ENCODE measurements at places on chromosomes 3 and 15.
A peak's percentile ranks its signal among the peaks of the same experiment; 100 is the strongest.

- no peak for DNase-seq
Observed at GRCh38 chr15:81335631-81336030, 11.7 kb upstream of the STARD5 start.

- no peak for DNase-seq
Observed at GRCh38 chr15:37019479-37020433, 80.6 kb downstream of the MEIS2 start.

GRCh38 chr3:132690040-132690439 is 29.9 kb downstream of the UBA5 start:
- no peak for DNase-seq

DNA sequence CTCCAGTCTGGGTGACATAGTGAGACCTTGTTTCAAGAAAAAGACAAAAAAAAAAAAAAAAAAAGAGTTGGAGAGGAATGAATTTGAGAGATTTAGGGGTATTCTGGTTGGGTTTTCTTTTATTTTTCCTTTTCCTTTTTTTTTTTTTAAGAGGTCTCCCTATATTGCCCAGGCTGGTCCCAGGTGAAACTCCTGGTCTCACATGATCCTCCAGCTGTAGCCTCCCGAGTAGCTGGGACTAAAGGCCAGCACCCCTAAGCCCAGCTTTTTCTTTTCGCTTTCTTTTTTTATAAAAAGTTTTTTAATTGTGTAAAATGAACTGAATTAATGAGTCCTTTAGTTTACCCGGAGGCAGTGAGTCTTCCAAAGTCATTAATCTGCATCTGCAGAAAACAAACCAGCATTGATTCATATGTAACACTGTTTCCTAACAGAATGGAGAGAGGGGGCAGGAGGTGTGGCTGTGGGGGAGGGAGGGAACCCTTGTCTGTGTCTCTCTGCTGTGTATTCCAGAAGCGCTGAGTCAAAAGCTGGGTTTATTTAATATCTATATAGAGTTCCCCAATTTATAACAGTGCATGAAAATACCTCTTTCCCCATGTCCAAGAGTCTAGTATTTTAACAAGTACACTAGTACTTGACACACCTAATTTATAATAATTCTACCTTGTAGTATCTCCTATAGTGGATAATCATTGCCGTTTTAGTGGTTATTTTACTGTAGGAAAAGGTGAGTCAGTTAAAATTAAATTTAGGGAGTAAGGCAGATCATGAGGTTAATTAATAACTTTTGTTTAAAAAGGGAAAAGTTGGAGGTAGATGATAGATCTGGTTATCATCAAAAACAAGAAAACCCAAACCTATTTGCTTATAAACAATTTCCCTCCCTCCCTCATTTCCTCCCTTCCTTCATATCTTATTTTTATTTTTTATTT is 2.6 kb upstream of the DPPA4 start:
- DNase-seq, result no peak

GRCh38 chr3:123546133-123546755 is 38.6 kb downstream of the HACD2 start:
- no peak for DNase-seq

DNA sequence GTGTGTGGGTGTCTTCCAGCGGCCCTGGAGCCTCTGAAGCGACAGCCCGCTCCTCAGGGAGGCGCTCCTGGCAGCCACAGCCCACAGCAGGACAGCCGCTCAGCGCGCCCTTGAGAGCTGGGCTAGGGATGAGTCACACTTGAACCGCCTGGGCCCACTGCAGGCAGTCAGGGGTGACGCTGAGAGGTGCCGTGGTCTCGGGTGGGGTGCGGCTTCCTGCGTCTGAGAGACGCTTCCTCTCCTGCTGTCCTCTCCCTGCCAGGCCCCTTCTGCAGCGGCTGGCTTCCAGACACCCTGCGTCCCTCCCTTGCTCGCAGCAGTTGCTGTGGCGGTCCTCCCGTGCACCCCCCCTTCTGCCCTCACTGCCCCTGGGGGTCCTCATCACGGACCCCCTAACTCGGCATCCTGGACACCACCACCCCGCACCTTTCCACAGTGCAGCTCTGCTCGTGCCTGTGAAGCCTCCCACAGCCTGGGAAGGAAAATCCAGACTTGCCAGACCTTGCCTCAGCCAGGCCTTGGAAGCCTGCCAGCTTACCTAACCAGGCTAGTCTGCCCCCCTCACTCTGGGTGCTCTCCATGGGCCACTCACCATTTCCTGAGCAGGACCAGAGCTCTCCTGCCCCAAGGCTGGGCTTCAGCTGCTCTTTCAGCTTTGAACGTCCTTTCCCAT is 1.1 kb upstream of the SPTBN5 start:
- DNase-seq, result peak; percentile 78

DNA sequence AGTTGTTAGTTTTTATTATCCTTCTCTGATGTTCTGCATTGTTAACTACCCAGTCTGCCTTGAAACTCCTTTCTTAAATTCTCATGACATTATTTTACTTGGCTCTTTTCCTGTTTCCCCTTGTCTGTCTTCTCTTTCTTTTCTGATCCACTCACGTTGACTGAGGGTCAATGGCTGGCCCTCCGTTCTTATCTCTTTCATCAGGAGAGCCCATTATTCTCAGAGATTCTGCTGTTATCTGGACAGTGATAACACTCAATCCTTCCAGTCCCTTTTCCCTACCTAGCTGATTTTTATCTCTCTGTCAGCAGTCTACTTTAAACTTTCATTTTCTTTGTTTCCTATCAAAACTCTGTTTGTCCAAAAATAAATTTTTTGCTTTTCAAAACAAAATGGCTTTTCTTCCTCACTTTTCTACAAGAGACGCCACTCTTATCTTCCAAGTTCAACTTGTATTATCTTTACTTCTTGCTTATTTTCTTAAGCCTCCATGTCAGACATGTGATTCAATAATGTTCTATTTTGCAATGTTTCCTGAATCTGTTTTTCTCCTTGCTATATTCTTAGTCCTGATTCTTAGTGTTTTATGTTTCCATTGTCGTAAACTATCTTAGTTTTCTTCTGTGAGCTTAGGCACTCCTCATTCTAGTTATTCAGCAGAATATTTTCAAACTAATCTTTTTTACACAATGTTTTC is 120.2 kb downstream of the NEDD4 start:
- DNase-seq, result no peak

- no peak for DNase-seq
Observed at GRCh38 chr15:82531496-82532382, 8.5 kb downstream of the RPS17 start.

- no peak for DNase-seq
Observed at GRCh38 chr3:129961141-129961541, 13.4 kb upstream of the TRH start.

DNA sequence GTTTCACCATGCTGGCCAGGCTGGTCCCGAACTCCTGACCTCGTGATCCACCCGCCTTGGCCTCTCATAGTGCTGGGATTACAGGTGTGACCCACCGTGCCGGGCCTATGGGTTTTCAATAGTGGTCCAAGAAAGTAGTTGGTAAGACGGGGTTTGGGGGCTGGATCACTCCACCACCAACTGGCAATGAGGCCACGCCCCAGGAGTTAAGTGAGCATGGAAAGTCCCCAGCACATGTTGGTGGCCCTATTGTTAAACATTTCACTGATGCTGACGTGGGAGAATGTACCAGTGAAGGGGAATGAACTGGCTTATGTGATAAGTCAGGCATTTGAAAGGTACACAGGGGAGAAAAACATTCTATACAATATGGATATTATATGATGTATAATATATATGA is 80.4 kb downstream of the CHRD start:
- no peak for DNase-seq

- DNase-seq, result peak; percentile 21
Observed at GRCh38 chr3:138417559-138417982, 16.8 kb upstream of the ESYT3 start.

- no peak for DNase-seq
Observed at GRCh38 chr3:6667354-6667753, 193.6 kb upstream of the GRM7 start.

- no peak for DNase-seq
Observed at GRCh38 chr15:68241088-68241935, 11.8 kb upstream of the CLN6 start.

- DNase-seq, result no peak
Observed at GRCh38 chr15:83846847-83847246, 192.9 kb downstream of the ADAMTSL3 start.

DNA sequence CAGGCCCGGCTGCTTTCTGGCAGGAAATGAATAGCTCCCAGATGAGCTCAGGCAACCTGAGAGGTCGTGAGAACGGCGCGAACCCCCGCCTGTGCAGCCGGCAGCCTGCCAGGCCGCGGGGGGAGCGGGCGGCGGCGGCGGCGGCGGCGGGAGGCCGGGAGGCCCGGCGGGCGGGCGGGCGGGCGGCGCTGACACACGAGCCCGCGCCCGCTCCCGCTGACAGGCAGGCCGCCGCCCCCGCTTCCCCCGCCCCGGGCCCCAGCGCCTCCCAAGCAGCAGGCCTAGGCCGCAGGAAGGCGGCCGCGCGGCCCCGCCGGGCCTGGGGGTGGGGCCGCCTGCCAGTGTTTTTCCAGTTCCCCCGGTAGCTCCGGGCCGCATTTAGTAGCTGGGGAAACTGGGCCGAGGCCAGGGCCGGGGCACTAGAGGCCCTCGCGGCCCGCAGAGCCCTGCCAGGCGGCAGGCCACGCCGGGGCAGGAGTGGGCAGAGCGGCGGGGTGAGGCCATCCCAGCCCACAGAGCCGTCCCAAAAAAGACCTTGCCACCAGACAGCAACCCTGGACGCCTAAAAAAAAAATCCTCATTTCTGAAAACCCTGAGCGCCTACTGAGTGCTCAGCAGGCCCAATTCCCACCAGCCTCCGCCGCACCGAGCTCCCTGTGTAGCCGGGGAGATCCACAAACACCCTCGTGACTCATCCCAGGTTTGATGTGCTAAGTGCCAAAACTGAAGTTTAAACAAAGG is 5.6 kb downstream of the HES1 start:
- DNase-seq, result no peak

GRCh38 chr3:3815206-3815605 is 16.0 kb downstream of the LRRN1 start:
- DNase-seq, result no peak

- DNase-seq, result no peak
Observed at GRCh38 chr15:47602121-47602520, 115.2 kb upstream of the SEMA6D start.

- no peak for DNase-seq
Observed at GRCh38 chr15:27868828-27869404, 230.2 kb downstream of the OCA2 start.

GRCh38 chr3:28761375-28761774 is 412.8 kb upstream of the AZI2 start:
- DNase-seq, result no peak

DNA sequence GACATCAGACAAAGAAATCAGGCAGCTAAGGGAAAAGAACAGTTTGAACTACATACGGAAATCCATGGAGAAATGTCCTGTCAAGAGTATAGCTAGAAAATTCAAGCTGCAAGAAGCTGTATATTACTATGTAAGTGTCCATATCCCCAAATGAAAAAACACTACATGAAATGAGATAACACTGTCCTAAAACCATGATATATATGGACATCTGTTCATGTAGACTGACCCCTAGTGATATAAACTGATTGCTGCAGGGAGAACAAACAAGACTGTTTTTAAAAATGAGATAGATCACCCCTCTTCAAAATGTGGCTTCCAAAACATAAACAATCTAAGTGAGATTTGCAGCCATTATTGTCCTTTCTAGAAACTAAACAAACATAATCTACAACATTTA is 985.6 kb downstream of the EPHA3 start:
- no peak for DNase-seq

- no peak for DNase-seq
Observed at GRCh38 chr3:44111482-44111881, 130.2 kb upstream of the TOPAZ1 start.

DNA sequence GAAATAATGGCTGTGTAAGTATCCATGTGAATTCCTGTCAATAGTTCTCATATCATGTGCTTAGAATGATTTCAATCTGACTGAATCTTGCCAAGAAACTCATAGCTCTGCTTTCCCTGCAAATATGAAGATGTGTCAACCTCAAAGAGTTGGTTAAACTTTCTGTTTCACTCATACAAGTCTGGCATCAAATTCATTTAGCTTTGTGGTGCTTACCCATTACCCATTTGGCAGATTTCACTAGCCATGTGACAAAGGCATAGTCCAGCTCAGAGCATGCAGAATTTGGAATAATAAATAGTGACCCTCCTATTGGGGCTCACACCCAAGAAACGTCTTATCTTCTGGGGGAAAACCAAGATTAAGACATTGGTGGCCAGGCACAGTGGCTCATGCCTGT is 256.6 kb upstream of the TPRG1 start:
- no peak for DNase-seq

- no peak for DNase-seq
Observed at GRCh38 chr3:181976526-181976925, 264.8 kb downstream of the SOX2 start.

DNA sequence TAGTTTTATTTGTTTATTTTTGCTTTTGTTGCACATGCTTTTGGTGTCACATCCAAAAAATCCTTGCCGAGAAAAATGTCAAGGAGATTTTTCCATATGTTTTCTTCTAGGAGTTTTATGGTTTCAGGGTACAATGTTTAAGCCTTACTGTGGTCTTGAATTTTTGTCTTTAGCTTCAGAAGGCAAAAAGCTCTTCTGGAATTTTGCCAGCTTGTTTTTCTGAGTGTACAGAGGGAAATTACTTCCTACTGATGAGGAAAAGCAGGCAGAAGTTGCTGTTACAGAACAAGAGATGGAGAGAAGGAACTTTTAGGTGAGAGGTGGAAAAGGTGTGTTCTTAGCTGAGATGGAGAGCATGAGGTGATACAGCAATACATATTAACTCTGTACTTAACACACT is 59.6 kb downstream of the UBE2E2 start:
- DNase-seq, result no peak

- DNase-seq, result no peak
Observed at GRCh38 chr3:112640276-112640929, 540 bp downstream of the CCDC80 start.

GRCh38 chr3:105353485-105354161 is 13.1 kb upstream of the ALCAM start:
- no peak for DNase-seq

GRCh38 chr3:143443851-143444331 is 324.3 kb downstream of the CHST2 start:
- DNase-seq, result no peak

- no peak for DNase-seq
Observed at GRCh38 chr3:155465664-155466063, 172.2 kb upstream of the STRIT1 start.

DNA sequence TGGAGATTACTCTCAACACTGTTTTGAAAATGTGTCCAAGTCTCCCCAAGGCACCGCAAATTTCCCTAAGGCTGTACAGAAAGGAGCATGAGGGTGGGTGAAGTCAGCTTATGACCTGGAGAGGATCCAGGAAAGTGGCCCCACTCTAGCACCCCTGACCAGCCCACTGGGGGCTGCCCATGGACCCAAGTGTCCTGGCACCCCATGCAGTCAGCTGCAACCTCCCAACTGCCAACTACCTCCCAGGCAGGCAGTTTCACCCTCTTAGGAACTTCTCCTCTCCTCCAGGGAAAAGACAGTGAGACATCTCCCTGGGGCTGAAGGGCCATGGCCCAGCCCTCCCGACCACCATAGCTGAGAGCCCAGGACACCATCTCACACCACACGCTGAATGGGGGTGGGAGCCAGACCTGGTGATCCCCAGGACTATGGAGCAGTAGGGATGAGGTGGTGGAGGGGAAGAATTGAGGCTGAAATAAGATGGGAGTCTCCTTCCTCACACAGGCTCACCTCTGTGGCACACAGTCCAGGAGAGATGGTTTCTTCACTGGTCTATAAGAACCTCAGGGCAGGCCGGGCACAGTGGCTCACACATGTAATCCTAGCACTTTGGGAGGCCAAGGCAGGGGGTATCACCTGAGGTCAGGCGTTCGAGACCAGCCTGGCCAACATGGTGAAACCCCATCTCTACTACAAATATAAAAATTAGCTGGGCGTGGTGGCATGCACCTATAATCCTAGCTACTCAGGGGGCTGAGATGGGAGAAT is 104.4 kb downstream of the DAPK2 start:
- no peak for DNase-seq
